ENCODE measurements at places on chromosomes 6 and 20.

DNA sequence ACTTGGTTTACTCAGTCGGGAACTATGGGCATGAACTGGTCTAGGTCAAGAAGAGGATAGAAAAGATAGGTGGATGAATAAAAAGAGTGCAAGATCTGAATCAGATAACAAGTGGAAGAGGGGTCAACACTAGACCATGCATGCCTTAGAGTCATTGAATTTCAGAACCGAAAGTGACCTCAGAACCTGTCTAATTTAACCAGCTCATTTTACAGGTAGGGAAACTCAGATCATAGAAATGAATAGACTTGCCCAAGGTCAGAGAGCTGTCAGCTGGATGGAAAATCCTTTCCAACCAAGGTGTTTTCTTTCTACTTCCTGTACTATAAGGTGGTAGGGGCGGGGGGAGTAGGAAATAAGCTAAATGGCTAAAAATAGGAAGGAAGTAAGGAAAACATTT lies 121.4 kb upstream of the ADGRF1 start:
- no peak for DNase-seq

GRCh38 chr6:33118525-33119123 lies 42.8 kb downstream of the HLA-DPB1 start:
- DNase-seq, result no peak

DNA sequence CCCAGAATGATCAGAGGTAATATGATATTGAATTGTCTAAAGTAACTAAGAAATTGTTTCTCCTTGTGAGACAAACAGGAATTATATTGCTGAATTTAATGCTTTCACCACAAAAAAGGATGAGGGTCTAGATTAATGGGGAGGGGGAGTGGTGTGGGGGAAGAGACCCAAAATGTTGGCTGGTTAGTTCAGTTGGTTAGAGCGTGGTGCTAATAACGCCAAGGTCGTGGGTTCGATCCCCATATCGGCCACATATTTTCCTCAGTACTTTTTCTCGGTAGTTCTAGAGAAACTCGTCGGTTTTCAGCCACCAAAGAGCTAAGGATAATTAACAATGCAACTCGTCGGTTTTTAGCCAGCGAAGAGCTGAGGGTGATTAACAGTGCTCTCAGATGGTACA lies 26.3 kb downstream of the PRSS16 start:
- no peak for DNase-seq

DNA sequence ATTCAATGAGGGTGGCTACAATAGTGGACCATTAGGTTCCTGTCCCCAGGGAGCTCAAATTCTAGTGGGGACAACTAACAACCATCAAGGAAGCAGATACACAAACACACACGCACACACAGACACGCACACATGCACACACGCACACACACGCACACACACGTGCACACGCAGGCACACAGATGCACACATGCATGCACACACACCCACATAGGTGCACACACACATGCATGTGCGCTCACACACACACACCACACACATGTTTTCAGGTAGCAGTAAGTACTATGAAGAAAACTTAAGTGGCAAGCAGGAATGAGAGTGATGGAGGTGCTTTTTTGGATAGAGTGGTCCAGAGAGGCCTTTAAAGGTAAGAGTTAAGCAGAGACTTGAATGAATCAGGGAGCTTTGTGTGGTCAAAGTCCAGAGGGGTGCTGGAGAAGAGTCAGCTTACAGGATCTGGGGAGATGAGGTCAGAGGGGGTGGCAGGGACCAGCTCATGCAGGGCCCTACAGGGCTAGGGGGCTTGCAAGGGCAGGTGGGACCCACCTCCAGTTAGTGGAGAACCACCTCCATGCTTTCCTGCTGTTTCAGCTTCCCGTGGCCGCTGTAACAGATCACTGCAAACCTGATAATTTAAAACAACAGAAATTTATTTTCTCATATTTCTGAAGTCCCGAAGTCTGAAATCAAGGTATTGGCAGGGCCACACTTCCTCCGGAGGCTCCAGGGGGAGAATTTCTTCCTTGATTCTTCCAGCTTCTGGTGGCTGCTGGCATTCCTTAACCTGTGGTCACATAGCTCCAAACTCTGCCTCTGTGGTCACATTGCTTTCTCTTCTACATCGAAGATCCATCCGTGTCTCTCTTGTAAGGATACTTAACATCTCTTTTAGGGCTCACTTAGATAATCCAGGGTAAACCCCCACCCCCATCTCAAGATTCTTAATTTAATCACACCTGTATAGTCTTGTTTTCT lies 6.9 kb upstream of the NSFL1C start:
- no peak for DNase-seq

DNA sequence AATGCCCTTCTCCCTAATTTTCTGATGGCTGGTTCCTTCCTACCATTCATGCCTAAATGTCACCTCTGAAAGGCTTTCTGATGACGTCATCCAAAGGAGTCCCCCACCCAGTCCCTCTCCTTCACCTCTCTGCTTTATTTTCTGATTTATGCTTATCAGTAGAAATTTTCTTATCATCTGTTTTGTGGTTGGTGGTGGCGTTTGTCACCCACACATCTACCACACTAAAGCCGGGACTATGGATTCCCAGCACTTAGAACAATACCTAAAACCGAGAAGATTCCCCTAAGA lies 9.0 kb downstream of the CNKSR3 start:
- no peak for DNase-seq

- no peak for DNase-seq
Measured at GRCh38 chr6:23250556-23250955, 681.2 kb downstream of the HDGFL1 start.

DNA sequence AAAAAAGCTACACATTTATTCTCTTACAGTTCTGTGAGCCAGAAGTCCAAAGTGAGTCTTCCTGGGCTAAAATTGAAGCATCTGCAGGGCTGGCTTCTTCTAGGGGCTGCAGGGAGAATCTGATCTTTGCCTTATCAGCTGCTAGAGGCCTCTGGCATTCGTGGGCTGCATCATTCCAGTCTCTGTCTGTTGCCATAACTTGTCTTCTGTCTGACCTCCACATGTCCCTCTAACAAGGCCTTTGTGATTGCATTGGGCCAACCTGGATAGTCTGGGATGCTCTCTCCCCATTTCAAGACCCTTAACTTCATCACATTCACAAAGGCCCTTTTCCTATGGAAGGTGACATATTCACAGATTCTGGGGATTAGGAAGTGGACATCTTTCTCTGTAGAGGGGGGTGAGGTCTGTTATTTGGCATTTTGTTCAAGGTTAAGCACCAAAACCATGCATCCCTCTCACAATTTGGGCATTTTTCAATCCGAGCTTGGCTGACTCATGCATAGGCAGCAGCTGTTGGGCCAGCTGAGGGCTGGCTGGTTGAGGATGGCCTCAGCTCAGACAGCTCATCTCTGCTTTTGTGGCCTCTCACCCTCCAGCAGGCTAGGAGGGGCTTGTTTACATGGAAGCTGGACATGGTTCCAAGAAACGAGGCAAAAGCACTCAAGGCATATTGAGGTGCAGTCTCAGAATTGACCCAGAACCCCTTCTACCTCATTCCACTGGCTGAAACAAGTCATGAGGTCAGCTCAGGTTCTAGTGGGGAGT lies 116.1 kb upstream of the NXT1 start:
- no peak for DNase-seq

- no peak for DNase-seq
Measured at GRCh38 chr6:159689001-159689400, 4.0 kb downstream of the SOD2 start.

DNA sequence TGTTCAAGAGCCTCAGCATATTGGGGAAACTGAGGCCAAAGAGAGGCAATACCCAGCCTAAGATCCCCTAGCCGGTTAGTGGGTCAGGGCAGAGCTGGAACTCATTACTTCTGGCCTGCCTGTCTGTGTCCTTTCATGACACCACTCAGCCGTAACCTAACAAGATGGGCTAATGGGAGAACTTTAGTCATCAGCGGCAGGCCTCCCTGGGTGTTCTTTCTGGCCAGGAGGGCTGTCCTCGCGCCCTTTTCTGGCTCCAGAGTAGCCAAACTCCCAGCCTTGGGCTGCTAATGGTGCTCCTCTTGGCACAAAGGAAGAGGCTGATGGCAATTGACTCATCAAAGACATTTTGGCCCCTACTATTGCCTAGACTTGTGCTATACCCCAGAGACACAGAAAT lies 76.6 kb downstream of the NCR2 start:
- DNase-seq, result no peak

- no peak for DNase-seq
Measured at GRCh38 chr20:62309947-62310756, 7.4 kb downstream of the ADRM1 start.

DNA sequence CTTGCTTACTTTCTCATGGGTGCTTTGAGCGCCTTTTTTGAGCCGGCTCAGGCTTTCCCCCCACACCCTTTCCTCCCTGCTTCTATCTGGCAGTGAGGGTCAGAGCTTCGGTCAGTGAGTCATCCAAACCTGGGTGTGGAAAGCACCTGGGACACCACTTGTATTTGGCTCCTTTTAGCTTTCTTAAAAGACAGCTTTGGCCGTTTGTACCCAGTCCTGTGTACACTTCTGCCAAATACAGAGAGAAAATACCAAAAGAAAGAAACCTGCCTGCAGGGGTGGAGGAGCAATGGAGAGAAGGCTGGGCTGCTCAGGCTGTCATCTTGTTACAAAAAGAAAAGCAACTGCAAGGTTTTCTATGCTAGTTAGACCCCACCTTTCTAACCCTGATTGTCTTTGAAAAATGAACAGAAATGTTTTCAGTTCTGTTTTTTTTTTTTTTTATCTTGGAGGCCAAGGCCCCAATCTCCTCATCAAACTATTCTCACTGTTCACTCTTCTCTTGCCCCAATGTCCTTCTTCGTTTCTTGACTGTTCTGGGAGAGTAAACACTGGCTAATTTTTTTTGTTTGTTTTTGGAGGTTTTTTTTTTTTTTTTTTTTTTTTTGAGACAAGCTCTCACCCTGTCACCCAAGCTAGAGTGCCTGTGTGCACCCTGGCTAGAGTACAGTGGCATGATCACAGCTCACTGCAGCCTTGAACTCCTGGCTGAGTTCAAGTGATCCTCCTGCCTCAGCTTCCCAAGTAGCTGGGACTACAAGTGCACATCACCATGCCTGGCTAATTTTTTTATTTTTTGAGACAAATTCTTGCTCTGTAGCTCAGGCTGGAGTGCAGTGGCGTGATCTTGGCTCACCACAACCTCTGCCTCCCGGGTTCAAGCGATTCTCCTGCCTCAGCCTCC lies 76.4 kb downstream of the SSR1 start:
- no peak for DNase-seq

DNA sequence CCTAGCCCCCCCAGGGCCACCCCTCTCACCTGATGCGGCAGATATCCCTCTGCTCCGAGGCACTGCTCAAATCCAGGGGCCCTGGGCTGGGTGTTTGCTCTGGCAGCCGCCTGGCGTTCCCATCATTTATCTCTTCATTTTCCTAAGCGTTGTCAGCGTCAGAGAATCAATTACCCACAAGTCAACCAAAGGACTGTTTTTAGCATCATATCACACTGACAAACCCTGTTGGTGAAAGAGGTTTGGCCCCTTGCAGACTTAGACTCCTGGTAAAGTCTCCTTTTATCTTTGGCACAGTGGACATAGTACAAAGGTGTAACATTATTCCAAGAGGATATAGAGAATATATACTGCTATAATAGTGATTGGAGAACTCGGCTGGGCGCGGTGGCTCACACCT lies at the start of gene GHRH:
TSS of gene GHRH (minus strand) at position 101 of the 400 bp plus-strand sequence. CDS start 4,925 bp downstream, outside the sequence.
- DNase-seq, result no peak

DNA sequence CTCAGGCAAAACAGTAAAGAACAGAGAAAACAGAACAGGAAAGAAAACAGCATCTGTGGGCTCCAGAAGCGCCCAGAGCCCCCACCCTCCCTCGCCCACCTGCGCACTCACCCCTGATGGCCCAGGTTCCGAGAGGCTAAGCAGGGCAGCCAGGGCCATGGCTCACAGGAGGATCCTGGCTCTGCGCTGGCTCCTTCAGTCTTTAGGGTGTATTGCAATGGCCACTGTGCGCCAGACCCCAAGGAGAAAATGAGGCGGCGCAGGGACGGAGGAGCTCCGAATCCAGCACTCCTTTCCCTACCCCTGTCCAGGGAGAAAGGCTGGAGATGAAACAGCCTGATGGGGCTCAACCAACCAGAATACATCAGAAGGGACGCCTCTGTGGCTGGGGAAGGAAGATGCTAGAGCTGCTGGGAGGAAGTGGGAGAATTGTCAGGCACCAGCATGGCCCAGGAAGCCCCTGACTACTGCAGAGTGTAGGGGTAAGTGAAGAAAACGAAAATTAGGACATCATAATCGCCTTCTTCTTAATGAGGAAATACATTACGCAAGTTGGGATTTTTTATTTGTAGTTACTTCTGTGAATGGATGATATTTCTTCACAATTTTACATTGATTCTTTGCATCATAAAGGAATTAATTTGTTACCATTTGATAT lies 49.0 kb downstream of the COL11A2 start:
- no peak for DNase-seq

DNA sequence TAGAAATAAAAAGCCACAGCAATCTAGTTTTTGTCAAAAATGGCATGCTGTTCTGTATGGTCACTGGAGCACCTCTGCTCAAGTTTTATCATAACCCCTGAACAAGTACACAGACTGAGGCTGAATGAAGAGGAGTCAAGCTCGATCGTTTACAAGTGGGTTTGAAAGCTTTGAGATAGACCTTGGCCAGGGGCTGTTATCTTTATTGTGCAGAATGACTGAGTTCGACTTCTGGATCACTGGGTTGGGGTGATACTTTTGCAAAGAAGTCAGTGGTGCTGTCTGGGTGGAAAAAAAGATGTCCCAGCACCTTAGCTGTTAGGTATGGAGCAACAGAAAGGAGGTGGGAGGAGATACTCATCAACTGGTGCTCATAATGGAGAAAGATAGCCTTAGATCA lies 446.0 kb downstream of the HACE1 start:
- no peak for DNase-seq

GRCh38 chr6:24761193-24761835 lies 13.4 kb upstream of the GMNN start:
- DNase-seq, result no peak

DNA sequence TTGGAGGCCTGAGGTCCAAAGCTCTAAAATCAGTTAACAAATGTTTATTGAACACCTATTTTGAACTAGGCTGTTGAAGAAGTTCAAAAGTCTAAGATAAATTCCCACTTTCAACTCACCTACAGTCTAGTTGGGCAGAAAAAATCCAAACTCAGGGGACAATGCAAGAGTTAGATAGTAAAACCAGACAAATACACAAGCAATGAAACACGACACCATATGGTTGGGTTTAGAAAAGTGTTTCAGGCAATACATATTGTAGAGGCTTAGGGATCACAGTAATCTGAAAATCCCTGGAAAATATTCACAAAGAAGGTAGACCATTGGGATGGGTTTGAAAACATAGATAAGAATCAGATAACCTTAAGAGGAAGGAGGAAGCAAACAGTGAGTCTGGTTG lies 1.3 kb upstream of the CARMIL1 start:
- no peak for DNase-seq
